ENCODE measurements at places on chromosomes 12 and 14.

DNA sequence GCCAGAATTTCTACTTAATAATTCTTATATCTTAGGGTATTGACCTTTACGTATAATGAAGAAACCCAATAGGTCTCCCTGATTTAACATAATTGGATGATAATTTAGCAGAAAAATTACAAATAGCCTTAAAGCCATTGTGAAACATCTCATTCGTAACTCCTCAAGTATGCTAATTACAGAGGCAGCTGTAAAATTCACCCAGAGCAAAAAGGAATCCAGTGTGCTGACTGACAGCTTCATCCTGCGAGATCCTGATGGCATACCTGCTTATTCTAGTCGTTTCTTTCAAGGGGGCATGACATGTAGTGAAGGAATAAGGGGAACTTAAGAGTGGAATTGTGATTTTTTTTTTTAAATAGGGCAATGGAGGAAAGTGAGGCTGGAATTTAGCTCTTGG is 291.5 kb downstream of the FUT8 start:
- DNase-seq: no peak

DNA sequence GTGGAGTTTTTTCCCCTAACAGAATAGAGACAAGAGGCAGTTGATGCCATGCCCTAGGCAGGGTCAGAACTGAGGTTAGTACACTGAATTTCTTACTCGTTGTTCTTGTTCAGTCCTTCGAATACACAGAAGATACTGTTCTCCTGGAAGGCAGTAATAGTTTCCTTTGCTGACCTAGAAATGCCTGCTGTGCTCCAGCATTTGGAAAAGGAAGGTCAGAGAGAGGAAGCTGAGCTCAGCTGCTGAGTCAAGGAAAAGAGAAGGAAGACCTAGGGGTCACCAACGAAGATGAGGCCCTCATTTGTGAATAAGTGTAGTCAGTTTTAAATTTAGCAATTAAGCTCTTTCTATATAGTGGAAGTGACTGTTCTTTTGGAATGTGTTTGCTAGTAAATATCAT is 100.1 kb downstream of the CRADD start:
- DNase-seq: no peak

DNA sequence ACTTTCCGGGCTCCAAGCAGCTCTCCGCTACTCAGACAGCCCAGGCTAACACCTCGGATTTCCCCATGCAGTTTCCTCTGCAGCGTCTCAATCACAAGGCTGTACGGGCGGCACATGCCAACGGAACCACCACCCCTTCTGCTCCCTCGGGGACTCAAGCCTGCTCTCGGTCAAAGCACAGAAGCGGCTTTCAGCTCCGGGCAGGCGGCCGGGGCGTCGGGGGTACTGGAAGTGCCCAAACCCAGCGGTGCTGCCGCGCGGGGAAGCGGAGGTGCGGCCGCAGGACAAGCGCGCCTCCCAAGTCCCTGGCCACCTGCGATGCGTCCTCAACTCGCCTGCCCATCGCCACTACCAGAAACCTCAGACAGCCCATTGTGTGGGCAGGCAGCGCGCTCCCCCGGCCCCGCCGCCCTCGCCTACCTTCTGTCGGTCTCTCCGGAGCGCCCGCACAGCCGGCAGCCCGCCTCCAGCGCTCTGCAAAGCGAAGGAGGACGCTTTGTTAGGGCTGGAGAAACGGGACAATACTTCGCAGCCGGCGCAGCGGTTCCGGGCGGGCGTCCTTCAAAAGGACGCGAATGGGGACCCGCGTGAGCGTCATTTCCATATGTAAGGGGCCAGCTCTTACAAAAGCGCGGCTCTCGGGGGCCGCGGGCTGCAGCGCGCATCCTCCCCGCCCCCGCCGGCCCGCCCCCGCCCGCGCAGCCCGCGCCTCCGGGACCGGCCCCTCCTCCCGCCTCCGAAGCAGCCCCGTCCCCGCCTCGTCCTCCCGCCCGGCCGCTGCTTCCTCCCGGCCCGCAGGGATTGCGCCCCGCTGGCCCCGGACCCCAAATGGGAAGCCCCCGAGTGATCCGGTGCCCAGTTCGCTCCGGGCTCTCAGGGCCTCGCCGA is 674 bp downstream of the NIN start:
- DNase-seq: no peak

- DNase-seq: no peak
Observed at GRCh38 chr12:94670898-94671297, 20.5 kb upstream of the TMCC3 start.

GRCh38 chr14:32808644-32809043 is 130.0 kb upstream of the NPAS3 start:
- DNase-seq: no peak

GRCh38 chr12:43736927-43737440 is 21.6 kb downstream of the PUS7L start:
- no peak for DNase-seq

DNA sequence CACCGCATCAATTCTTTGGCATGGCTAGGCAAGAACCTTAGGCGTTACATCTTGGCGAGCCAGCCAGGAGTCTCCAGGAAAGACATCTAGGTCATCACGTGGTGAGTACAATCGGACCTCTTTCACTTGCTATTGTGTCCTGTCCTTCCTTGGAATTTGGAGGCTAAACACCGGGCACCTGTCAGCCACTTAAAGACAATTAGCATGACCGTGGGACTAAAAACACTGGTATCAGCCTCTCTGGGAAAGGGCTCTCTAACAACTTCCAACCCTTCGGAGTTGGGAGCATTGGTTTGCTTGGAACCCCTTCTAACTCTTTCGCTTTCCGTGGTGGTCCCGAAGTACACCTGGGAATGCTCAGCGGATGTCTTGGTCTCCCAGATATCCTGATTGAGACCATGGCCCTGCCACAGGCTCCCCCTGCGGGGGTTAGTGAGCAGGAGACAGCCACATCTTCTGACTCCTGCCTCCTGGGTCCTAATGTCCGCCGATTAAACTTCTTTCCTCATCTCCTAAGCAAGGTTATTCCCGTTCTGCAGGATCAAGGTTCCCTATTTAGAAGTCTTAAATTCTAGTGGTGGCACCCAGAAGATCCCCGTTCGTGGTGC is 971.7 kb downstream of the FSCB start:
- no peak for DNase-seq

DNA sequence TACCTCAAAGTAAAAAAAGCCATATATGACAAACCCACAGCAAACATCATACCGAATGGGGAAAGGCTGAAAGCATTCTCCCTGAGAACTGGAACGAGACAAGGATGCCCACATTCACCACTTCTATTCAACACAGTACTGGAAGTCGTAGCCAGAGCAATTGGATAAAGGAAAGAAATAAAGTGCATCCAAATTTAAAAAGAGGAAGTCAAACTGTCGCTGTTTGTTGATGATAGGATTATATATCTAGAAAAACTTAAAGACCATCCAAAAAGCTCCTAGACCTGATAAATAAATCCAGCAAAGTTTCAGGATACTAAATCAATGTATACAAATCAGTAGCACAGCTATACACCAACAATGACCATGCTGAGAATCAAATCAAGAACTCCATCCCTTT is 5.2 kb downstream of the NDUFA12 start:
- no peak for DNase-seq

DNA sequence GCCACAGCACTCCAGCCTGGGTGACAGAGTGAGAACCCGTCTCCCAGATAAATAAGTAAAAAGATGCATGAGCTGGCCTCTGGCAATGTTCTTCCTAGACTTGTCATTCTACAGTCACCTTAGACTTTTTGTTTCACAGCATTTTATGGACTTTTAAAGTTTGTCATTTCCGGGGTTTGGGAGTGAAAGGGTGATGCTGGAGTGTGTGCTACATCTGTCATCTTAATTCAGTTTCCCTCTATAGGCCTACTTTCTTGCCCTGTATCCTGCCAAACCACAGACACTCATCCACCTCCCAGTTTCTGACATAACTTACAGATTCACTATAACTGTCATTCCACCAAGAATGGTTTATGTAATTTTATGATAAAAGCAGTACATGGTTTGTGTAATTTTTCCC is 166.7 kb upstream of the PARP11 start:
- no peak for DNase-seq

GRCh38 chr14:52801014-52801712 is 9.8 kb upstream of the GNPNAT1 start:
- DNase-seq: no peak

GRCh38 chr14:58368956-58369355 is 26.8 kb upstream of the TOMM20L start:
- DNase-seq: no peak

- no peak for DNase-seq
Observed at GRCh38 chr12:94286583-94287244, 138.3 kb downstream of the PLXNC1 start.

DNA sequence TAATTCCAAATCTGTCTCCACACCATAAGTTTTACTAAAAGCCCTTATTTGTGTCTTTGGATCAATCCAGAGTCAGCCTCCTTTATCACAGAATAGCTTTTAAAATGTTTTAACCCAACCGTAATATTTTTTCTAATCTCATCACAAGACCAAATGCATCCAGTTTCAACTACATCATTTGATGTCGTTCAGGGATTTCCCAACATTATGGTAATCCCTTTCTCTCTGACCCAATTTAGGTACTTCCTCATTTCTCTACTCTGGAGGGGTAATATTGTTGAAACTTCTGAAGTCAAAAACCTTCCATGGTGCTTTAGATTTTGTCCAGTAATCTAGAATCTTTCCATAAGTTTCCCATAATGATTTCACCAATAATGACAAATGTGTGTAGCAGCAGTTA is 596.8 kb downstream of the SOX5 start:
- no peak for DNase-seq

DNA sequence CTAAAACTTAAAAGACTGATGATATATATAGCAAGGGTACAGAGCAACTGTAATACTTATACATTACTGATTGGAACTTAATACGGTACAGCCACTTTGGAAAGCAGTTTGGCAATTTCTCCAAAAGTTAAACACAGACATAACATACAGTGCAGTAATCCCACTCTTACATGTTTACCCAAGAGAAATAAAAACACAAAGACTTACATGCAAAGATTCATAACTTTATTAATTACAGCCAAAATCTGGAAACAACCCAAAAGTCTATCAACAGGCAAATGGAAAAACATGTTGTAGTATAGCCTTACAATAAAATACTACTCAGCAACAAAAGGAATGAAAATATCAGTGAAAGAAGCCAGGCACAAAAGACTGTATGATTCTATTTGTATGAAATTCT is 84.6 kb downstream of the GARIN6 start:
- DNase-seq: no peak

DNA sequence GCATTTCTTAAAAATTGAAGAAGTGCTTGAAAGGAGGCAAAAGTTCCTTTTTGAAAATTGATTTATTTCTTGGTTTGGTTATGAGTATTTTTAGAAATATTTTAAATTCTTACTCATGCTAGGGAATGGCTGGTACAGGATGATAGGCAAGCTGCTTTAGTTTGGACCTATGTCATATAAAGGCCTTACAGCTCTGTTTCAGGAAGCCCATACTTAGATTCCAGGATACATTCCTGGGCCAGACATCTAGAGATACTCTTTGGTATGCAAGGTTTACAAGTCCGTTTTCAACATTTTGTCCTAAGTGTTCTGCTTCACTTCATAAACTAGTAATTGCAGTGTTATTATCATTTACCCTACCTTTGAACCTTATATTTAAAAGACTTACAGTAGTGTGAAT is 186.8 kb downstream of the FUT8 start:
- no peak for DNase-seq

DNA sequence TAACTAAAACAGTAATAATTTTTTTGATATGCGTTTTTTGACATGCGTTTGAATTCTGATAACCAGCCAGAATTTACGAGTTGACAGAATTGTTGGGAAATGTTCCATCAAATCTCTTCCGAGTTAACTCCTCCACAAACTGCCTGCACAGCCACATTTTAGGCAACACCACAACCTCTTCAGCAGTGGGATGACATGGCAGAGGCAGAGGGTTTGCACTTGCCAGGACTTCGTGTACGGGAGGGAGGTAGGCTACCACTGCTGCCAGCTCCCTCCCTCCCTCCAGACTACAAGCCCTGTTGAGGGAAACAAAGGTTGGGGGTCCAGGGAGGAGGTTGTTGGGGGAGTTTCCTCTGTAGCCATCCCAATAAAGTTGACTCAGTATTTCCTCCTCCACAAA is 14.5 kb upstream of the ACTR6 start:
- DNase-seq: no peak

DNA sequence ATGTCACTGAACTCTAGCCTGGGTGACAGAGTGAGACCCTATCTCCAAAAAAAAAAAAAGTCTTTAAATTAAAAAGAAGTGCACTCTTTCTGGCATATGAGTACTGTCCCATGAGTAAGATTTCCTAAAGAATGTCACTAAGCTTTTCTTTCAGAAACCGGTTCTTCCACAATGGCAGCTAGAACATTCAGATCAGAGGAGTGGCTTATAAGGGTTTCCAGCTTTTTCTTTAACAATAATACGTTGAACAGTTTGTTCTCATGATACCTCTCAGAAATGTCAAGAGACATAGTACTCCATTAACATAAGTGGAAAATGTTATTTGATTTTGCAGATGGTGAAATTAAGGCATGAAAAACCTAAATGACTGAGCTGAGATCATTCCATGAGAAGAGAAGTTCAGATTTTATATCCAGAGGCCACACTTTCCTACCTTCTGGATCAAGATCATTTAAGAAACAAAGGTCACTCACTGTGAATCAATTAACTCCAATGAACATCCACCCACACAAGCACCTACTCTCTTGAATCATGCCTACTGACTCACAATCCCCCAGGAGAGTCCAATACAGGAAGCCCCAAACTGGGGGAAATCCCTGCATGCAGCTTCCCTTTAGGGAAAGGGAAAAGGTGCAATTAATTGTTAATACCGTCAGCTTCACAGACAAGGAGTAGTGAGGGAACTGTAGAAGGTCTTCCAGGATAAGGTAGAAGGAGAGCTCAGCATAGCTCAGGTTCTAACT is 86.9 kb downstream of the SPTSSA start:
- no peak for DNase-seq

DNA sequence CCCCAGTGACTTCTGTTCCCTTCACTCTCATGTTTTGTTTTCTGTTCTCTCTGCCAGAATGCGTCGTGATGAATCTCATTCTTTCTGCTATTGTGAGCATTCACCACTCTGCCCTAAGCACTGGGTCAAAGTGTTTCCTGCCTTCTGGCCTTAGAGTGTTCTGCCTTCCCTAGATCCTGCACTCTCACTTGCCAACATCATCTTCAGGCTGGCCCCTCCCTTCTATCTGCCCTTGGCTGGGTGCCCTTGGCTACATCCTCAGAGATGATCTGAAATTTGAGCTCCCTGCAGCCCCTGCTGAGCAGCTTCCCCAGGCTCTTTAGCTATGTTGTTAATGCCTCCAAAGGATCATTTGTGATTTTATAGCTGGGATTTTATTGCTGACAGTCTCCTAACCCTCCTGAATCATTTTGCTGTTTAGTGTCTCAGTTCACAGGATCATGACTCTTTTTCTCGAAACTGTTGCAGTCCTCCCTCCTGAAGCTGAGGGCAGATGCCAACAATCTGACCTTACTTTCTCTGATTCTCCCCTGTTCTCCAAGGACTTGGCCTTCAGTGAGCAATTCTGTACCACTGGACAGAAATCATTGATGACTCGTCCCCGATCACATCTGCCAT is 4.5 kb downstream of the DHRS2 start:
- no peak for DNase-seq
